ENCODE measurements at places on chromosomes 12 and 14.

DNA sequence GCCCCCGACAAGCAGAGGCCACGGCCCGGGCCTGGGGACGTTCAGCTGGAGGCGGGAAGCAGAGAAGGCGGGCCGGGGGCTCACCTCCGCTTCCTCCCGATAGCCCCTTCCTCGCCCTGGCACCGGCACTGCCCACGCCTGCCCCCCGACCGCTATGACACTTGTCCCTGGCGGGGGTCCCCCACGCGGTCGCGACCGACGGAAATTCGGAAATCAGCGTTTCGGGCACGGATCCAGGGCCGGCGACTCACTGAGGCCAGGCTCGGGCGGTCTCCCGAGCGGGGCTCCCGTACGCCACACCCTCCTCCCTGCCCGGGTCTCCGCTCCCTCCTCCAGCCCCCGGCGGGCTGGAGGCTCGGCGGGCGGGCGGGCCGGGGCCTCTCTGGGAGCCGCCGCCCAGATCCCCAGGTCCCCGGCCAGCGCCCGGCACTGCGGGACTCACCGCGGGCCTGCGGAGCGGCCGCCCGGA lies 581 bp downstream of the PITPNM2 start:
- no peaks in the 10 kb centered on the region for H3K36me3 ChIP-seq
- H3K4me1 ChIP-seq = peaks cover 8% of the 10 kb centered on the region
- peak overlapping the region; percentile 66 for H3K27ac ChIP-seq
- peak overlapping the region; percentile 64 for H3K4me3 ChIP-seq

- H3K27me3 ChIP-seq = no peaks in the 10 kb centered on the region
- peaks cover 5% of the 10 kb centered on the region for H3K4me1 ChIP-seq
- no peaks in the 10 kb centered on the region for H3K36me3 ChIP-seq
- no peak for DNase-seq
Observed at GRCh38 chr14:64620910-64621309, 71.1 kb downstream of the PPP1R36 start.

DNA sequence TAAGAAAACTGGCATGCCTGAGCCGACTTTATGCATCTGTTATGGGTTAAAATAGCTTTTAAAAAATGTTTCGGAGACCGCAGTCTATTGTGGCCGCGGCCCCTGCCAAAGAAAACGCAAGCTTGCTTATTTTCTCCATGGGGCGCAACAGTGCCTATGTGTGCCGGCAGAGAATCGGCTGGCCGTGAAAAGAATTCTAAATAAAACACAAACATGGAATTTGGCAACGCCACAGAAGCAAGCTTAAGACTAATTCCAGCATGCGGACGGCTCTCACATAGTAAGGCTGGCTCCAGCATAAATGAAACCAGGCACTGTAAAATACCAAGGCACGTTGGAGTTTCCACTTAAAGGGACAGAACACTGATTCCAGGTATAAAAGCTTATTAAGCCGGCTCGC lies 56.7 kb downstream of the BCL11B start:
- DNase-seq = no peak
- H3K27me3 ChIP-seq = no peaks in the 10 kb centered on the region

DNA sequence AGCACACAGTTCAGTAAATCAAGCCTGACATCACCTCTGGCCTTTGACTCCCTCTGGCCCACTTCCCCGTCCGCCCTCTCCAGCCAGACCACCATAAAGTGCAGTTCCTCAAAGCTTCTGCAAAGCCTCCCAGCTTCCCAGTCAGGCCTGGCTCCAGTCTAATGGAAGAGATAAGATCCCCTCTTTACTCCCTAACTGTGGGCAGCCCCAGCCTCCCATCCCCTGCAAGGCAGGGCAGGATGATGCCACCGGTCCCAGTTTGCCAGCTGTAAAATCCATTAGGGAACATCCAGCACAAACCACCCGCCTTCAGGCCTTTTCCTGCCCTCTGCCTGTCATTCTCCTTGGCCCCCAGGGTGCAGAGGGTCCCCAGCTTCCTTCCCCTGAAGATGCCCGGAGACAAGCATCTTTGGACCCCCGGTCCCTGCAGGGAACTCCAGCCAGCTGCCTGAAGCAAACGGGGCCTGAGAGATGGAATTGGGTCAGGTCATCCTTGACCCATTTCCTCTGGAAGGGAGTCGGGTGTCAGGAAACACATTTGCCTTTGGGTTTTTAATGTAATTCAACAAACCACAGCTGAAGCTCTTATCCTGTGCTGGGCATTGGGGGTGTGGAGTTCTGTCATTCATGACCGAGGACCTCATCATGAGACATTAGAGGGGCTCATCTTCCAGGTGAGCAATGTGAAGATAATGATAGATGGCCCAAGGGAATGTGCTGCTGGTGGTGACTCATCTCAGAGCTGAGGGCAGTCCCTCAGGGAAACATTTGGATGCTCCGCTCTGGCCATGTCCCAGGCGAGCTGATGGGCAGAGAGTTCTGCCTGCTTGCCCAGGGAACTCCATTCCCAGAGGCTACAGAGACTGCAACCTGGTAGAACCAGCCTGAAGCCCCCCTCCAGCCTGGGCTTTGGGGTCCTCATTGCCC lies 93.8 kb upstream of the CLMN start:
- no peak overlapping the region for H3K27ac ChIP-seq
- H3K4me3 ChIP-seq = no peak overlapping the region
- no peaks in the 10 kb centered on the region for H3K4me1 ChIP-seq
- H3K27me3 ChIP-seq = peaks cover 13% of the 10 kb centered on the region

DNA sequence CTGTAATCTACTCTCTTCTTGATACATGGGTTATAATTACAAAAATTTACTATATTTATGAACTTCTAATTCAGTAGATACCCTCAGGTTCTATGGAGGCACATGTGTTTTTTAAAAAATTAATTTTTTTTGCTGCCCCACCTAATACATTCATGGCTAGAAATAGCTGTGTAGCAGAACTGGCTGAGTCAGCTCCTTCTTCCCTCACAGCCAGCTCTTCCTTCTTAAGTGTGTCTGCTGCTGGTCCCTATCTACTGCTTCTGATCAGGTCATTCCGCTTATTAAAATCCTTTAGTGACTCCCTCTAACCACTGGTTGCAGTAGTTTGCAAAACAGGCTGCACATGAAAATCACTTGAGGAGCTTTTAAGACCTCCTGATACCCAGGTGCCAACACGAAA lies 400.1 kb downstream of the APAF1 start:
- H3K36me3 ChIP-seq = no peaks in the 10 kb centered on the region
- DNase-seq = no peak
- H3K4me3 ChIP-seq = no peak overlapping the region
- no peaks in the 10 kb centered on the region for H3K4me1 ChIP-seq

Measured in HCT116 (cell line).